CD4-positive, alpha-beta T cell treated with Interleukin-6 for 4 hours (primary cell): ENCODE measurements at places on chromosomes 5 and 9.

- no peak for DNase-seq
These were observed 83.5 kb downstream of the ARHGAP26 start for GRCh38 chr5:142853682-142854081.

DNA sequence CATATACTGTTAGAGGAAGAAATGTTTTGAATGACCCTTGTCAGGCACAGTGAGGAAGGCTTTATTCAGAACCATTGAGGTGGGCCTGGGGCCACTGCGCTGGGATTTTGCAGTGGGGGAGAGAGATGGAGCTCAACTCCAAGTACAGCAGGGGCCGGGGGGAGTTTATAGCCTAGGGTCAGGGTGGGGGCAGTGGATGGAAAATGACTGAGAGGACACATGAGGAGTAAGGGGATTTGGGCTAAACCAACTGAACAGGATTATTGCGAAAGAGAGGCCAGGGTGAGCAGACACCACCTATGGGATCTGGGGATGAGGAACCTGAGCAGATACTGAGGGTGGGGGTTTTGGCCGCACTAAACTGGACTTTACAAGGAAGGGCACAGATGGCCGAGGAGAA, 6.3 kb downstream of the CEP72 start:
- no peak for DNase-seq

- peak; percentile 42 for DNase-seq
These were observed 12.4 kb downstream of the CARD19 start for GRCh38 chr9:93108291-93109041.

DNA sequence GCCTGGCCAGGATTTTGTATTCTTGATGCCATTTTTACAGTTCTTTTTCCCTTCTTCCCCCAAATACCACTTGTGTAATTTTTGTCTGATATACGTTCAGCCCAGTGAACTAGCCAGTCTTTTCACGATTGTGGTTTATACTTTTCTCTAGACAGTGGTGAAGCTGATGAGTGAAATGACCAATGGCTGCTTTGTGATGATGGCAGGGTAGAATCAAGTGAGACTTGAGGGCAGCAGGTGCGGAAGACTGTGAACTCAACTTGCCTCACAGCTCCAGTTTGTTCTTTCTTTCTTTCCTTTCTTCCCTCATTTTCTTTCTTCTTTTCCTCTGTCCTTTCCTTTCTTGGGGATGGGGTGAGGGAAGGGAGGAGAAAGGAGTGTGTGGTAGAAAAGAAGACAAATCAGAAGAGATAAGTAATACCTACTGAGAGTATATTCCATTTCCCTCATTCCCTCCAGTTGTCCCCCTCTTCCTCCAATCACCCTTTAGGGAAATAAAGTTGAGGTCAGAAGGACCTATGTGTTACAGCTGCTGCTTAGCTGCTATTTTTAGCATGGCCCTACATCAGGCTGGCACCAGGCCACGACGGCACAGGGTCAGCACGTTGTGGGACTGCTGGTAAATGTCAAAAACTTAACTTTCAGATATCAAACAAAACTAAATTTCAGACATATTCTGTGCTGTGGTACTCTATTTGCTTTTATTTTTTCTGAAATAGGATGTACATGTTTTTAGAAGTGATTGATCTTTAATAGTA, 12.3 kb downstream of the ZSWIM6 start:
- no peak for DNase-seq

GRCh38 chr5:41118177-41118576, 47.0 kb upstream of the MROH2B start:
- DNase-seq, result no peak

- DNase-seq, result no peak
These were observed 102.2 kb downstream of the PSAT1 start for GRCh38 chr9:78399153-78399552.

GRCh38 chr5:123752552-123753179, 240.7 kb downstream of the CSNK1G3 start:
- DNase-seq, result no peak

- no peak for DNase-seq
These were observed 93.7 kb downstream of the OR2K2 start for GRCh38 chr9:111236332-111236731.

- DNase-seq, result no peak
These were observed 4.6 kb downstream of the ARAP3 start for GRCh38 chr5:141677415-141677814.

GRCh38 chr5:76657683-76658311, 34.6 kb upstream of the F2RL2 start:
- no peak for DNase-seq

- peak; percentile 83 for DNase-seq
These were observed 560 bp downstream of the DOCK2 start for GRCh38 chr5:169637549-169638121.

DNA sequence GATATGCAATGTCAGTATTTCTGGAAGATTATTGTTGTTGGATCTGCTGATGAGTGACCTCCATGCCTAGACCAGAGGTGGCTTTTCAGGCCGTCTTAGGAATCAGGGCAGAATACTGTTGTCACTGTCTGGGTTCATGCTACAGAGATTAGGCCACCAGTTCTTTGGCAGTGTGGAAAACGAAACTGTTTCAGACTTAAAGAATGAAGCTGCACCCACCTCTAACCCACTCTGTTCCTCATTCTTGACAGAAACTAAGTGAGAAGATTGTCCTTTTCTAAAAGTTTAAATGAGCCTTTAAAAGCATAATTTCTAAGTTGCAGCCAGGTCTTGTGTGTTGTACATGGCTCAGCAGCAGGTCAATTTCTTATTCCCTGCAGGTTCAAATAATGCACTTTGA, 444.3 kb downstream of the ENC1 start:
- no peak for DNase-seq

- no peak for DNase-seq
These were observed 14.1 kb downstream of the FGF1 start for GRCh38 chr5:142671801-142672200.

DNA sequence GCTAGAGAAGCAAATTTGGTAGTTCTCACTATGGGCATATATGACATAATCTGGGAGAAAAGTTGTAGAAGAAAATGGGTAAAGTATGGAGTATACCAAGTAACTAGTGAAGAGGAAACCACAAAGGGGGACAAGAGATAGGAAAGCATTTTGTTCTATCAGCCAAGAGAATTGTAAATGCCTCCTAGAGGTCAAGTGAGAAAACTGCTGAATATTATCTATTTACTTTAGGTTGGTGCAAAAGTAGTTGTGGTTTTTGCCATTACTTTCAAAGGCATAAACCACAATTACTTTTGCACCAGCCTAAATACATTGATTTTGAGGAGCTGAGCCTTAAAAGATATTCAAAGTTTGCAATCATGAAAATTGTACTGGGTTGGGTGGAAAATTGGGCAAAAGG, 126.7 kb upstream of the GRHPR start:
- DNase-seq, result no peak

- no peak for DNase-seq
These were observed 76.2 kb downstream of the SH3TC2 start for GRCh38 chr5:148986636-148987035.

DNA sequence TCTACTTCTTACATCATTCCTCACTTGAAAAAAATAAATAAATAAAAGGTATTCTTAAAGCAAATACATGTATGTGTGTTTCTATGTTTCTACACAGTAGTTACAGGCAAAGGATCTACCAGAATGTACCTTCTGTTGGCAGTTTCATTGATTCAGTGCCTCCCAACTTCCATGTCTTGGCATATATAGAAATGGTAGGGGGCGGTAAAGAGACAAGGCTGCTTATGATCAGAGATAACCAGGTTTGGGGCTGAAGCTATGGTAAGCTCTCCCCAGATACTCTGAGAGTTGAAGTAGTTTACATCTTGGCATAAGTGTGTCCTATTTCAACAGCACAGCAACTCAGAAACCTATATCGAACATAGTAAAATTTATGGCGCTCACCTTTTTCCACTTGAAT, 1075.4 kb upstream of the C9orf72 start:
- DNase-seq, result no peak

- DNase-seq, result no peak
These were observed 13.8 kb upstream of the STC2 start for GRCh38 chr5:173341961-173342430.

- no peak for DNase-seq
These were observed 138.2 kb downstream of the PCSK1 start for GRCh38 chr5:96294884-96295202.

GRCh38 chr9:116482740-116483139, 204.4 kb upstream of the TRIM32 start:
- no peak for DNase-seq

- DNase-seq, result no peak
These were observed 559.3 kb downstream of the CCDC171 start for GRCh38 chr9:16112116-16112515.

GRCh38 chr5:103356350-103357091, 98.0 kb downstream of the MACIR start:
- no peak for DNase-seq

GRCh38 chr5:125597338-125597737, 825.9 kb upstream of the GRAMD2B start:
- DNase-seq, result no peak

DNA sequence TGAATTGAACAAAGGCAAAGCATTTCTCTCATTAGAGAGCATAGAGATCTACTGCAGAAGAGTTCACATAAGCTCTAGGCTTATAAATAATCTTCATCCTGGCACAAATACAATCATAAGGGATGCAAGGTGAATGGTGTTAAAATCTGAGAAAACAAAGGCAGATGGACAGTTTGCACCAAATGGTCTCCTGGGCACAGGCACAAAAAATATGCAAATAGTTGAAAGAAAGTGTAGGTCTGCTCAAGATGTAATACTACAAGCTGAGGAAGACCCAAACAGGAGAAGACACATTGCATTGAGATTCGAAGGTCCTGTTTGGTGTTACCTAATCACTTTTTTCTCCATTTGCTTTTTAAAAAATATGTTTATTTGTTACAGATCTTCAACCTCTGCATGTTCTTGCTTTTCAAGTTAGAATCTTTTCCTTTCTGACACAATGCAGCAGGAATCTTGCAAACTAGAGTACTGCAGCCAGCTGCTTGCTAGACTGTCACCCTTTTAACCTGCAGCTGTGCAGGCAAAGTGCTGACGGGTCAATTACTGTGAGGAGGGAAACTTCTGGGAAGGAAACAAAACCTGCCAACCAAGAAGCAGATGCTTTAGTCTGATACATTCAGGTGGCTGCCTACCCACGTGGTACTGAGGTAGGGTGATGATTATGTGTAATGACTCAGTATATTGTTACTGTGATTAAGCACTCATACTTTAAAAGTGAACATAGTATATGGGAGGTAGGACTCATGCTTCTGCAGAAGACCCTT, 1048.6 kb upstream of the SEMA6A start:
- DNase-seq, result no peak

GRCh38 chr5:147321569-147321968, 86.7 kb downstream of the STK32A start:
- no peak for DNase-seq

DNA sequence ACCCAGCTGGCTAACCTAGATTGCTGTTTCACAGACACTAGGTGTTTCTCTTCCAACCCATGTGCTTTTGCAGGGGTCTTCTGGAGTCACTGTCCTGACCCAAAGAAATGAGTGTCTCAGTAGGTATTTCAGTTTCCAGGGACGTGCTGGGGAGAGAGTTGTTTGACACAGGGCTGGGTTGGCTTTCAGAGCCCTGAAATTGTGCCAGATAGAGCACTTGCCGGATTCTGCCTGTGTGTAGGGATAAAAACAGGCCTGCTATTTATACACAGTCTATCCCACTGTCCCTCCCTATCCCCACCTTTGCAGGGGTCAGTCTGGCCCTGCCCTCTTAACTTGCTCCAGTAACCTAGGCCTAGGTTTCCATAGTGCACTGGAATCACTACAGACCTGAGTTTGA, 957 bp upstream of the HBEGF start:
- DNase-seq, result no peak

GRCh38 chr5:72598401-72599064, 91.3 kb upstream of the ZNF366 start:
- no peak for DNase-seq

DNA sequence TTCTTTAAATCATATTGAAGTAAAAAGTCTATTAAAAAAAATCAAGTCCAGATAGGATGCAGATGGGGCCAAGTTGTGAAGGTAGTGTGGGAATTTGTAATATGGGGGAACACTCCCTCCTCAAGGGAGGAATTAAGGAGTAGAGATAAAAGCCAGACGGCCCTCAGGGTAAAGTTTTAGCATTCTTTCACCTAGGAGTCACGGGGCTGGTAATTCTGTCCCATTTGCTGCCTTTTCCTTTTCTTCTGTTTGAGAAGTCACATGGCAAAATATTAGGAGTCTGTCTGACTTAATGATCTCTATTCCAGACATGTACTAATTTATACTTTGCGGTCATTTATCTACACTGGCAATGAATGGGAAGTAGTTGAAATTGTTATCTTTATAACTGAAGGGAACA, 61.9 kb downstream of the SNX24 start:
- no peak for DNase-seq

DNA sequence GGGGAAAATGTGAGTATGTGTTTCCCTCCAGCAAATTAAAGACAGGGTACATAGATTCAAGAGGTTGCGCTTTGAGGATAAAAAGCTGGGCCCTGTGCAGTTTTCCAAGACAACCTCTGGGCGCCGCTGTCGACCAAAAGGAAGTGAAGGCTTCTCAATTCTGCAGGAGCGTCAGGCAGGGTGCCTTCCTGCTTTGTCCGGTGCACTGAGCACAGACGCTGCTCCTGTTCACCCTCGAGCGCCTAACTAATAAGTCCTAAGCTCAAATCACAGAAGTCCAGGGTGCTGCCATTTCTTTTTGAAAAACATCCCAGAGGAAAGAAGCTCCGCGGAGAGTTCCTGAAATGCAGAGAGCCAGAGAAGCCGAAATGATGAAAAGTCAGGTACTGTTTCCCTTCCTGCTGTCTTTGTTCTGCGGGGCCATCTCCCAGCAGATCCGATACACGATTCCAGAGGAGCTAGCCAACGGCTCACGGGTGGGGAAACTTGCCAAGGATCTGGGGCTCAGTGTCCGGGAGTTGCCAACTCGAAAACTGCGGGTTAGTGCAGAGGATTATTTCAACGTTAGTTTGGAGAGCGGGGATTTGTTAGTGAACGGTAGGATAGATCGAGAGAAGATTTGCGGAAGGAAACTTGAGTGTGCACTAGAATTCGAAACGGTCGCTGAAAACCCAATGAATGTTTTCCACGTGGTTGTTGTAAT, at the start of gene PCDHGB1:
PCDHGB1 (plus strand) TSS at position 183 of the 703 bp plus-strand sequence; CDS start at position 345, 162 bp downstream.
- DNase-seq, result peak; percentile 34

- no peak for DNase-seq
These were observed 261.0 kb downstream of the SEMA5A start for GRCh38 chr5:9284781-9285307.
